ENCODE measurements at places on chromosomes 12 and 14.

- no peak for DNase-seq
These were observed 938 bp downstream of the RALGAPA1 start for GRCh38 chr14:35808076-35808637.

- peak; percentile 66 for DNase-seq
These were observed 14.3 kb upstream of the ARMH4 start for GRCh38 chr14:58166005-58166983.

GRCh38 chr12:22687361-22688076 lies 62.5 kb downstream of the ETNK1 start:
- DNase-seq: no peak

DNA sequence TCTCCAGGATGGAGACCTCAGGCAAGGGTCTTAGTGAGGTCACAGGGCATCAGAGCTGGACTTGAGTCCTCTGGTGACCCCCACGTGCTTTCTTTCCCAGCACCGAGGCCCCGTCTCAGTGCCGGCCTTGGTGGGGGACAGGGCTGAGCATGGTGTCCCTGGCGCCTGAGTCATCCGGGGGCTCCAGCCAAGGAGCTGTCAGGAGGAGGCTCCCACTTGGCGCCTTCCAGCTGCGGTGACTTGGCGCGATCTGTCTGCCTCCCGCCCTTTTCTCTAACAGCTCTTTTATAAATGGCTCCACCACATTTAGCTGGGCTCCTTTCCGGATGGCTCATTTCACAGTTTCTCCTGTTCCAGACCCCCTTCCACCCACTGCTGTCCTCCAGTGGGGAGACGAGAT lies 60.4 kb downstream of the PRMT8 start:
- DNase-seq: no peak

GRCh38 chr14:69315301-69315700 lies 55.3 kb downstream of the GALNT16 start:
- no peak for DNase-seq

DNA sequence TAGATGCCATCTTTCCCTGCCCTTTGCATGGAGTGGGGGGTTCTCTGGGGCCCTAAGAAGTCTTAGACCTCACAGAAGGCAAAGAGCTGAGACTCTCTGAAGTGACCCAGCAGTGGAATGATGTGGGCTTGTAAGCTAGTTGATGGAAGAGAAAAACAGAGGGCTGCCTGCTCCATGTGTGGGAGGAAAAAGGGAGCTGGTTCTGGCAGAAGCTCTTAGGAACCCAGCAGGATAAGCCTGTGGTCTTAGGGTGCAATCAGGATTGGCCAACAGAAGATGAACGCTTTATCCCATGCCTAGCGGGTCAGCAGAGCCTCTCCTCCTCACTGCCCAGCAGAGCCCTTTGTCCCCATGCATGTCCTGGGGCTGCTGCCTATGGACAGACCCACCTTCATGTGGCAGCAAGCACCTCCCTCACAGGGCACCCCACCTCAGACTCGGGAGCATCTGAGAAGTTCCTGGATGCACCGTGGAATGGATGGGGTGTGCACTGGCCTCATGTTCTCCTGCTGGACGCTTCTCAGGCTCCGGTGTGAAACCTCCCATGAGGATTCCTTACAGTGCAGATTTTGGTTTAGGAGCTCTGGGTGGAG lies 152.7 kb downstream of the ADGRD1 start:
- DNase-seq: peak; percentile 3
